Hematopoietic multipotent progenitor cell treated with erythropoietin and hydrocortisone succinate and interleukin-3 and kit ligand, for 8 days (in vitro differentiated cells): ENCODE measurements at places on chromosomes 6 and 20.

DNA sequence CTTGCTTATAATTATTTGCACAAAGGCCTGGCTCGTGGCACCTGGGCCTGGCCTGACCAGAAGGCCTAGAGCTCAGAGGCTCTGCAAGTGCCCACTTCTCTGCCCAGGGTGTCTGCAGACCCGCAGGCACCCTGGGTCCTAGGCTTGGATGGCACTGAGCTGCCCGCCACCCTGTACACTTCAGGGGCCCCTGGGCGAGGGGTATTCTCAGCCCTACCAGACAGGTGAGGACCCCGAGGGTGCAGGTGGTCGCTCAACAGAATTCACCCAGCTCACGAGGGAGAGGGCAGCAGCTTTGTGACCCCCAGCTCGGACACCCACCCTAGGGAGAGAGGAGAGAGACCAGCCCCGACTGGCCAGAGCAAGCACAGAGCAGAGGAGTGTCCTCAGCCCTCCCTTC, 83.9 kb downstream of the RIPOR3 start:
- no peak for DNase-seq

DNA sequence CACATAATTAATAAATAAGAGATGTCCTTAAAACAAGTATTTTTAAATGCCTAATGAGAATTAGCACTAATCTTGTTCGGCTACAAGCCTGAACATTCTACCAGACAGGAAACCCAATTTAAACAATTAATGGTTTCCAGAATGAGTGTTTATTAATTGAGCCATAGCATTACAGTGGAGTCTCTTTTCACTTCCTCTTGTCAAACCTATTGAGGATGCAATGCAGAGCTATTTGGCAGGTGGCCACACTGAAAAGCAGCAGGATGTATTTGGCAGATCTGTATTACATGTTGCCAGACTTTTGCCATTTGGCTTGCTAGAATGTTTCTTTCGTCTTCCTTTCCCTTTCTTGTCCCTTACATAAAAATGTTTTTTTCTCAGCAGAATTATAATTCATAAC, 475.2 kb upstream of the MARCKS start:
- DNase-seq, result no peak

GRCh38 chr6:78831492-78831891, 35.9 kb upstream of the IRAK1BP1 start:
- peak; percentile 6 for DNase-seq

DNA sequence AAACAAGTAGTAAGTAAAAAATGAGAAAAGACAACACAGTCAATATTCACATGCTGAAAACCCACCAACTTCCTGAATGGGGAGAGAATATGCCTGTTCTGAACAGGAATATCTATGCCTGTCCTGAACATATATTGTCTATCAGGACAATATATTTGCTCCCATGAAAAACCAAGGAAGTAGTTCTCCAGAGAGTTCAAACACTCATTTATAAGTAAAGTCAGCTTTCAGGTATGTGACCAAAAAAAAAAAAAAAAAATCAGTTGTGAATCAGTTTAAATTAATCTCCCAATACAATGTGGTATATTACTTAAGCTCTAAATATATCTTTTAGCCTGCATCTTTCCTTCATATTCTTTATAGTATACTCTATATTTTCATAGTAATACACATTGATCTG, 119.5 kb downstream of the MYB start:
- DNase-seq, result no peak

GRCh38 chr6:5518936-5519491, 257.7 kb downstream of the FARS2 start:
- DNase-seq, result no peak

DNA sequence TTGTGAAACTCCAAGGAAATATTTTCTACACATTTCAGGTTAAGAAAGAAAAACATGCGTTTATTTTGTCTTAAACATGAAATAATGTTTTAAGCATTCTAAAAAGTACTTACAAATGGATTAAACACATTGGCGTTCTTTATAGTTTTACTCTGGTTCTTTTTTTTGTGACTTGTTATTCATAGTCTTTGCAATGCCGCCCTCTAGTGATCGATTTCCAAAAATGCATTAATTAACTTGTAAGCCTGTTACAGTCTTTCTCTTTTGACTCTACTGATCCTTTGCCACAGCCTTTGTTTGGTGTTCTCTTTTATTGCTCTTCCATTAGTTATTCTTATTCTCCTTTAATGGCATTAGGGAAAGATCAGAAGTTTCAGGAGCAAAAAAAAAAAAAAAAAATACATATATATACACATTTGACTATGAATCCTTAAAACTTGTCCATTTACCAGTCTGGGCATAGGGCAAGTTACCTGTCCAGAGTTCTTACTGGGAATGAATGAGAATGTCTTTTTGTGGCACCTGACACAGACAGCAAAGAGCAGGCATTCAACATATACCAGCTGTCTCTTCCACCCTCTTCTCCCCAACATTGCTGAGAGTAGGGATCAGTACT, 59.9 kb downstream of the MACROD2 start:
- DNase-seq, result peak; percentile 68

- peak; percentile 97 for DNase-seq
These were observed 98.5 kb downstream of the LY86 start for GRCh38 chr6:6686748-6687601.

DNA sequence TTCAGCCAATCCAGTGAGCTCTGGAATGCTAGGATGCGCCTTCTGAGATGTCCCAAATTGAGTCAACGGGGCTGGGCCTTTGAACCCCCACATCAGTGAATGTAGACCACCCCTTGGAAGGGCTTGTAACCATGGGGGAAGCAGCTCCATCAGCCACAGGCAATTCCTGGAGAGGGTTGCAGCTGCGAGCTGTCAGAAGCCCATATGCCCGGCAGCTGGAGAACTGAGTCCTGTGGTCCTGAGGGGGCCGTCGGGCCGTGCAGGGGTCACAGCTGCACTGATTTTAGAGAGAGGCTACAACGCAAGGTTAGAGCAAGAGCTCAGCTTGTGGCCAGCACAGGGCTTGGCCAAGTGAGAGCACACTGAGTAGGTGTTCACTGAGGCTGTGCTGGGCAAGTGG, 121.3 kb downstream of the TOX2 start:
- DNase-seq, result no peak

GRCh38 chr20:297925-298775, 780 bp downstream of the ZCCHC3 start:
- DNase-seq, result peak; percentile 75

- no peak for DNase-seq
These were observed 686 bp downstream of the TMEM170B start for GRCh38 chr6:11538052-11538818.

GRCh38 chr6:33320315-33321181, 3.0 kb upstream of the ZBTB22 start:
- DNase-seq, result no peak
